ENCODE measurements at places on chromosomes 4 and X.

- no peak for DNase-seq
Measured at GRCh38 chrX:153694687-153695270, 7.1 kb downstream of the SLC6A8 start.

GRCh38 chr4:15003401-15003890 is 1.2 kb downstream of the CPEB2 start:
- peak; percentile 67 for DNase-seq

- DNase-seq, result peak; percentile 32
Measured at GRCh38 chrX:16832301-16832700, 37.9 kb downstream of the RBBP7 start.

GRCh38 chrX:96729053-96729452 is 44.4 kb downstream of the DIAPH2 start:
- no peak for DNase-seq

DNA sequence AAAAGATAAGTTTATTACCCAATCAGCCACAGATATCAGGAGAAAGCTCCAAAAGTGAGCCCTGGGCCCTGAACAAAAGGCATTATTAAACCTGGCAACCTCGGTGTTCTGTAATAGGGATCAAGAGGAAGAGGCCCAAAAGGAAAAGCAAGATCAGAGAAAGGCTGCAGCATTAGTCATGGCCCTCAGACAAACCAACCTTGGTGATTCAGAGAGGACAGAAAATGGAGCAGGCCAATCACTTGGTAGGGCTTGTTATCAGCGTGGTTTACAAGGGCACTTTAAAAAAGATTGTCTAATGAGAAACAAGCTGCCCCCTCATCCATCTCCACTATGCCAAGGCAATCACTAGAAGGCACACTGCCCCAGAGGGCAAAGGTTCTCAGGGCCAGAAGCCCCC is 75.7 kb downstream of the AGTR2 start:
- no peak for DNase-seq

- DNase-seq, result no peak
Measured at GRCh38 chr4:178066338-178066941, 624.2 kb upstream of the AGA start.

- DNase-seq, result no peak
Measured at GRCh38 chr4:140989944-140990343, 143.3 kb downstream of the RNF150 start.

All from nephron progenitor cell (in vitro differentiated cells).